ENCODE measurements at places on chromosomes 13 and 19.
A peak's percentile ranks its signal among the peaks of the same experiment; 100 is the strongest.

DNA sequence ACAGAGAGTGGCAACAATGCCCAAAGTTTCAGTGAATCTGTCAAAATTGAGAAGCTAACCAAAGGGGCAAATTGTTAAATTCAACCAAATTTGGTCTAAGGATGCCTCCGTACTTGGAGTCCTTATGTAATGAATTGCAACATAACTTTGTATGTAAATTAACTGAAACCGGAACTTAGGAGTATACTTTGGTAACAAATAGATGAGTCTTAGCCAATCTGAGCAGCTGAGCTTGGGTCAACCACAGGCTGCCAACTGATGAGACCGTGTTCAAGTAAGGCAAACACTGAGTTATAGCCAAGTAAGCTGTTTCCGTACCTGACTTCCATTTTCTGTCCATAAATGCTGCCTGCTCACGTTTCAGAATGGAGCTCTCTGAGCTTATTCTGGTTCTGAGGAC lies 5.3 kb downstream of the VWA8 start:
- no peak for DNase-seq

GRCh38 chr13:109740121-109740520 lies 46.3 kb downstream of the IRS2 start:
- no peak for DNase-seq

DNA sequence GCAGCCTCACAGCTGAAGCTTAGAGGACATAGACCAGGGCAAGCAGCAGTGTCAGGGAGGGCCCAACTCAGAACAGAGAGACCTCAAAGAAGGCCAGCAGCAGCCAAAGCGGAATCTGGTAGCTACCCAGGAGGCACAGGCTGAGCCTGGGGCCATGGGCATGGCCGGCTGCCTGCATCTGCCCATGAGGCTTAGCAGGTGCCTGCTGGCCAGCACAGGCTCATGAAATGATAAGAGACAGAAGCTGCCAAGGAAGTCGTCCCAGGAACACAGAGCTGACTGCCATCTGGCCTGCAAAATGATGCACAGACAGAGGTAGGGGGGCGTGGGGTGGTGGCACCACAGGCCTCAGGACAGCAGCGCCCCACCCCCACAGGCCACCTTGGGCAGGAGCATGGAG lies 29.2 kb downstream of the TUBA3C start:
- no peak for DNase-seq

- DNase-seq = no peak
Measured at GRCh38 chr13:75830842-75831241, 194.7 kb downstream of the LMO7 start.

GRCh38 chr13:26255691-26256277 lies 1.9 kb downstream of the CDK8 start:
- DNase-seq = no peak

DNA sequence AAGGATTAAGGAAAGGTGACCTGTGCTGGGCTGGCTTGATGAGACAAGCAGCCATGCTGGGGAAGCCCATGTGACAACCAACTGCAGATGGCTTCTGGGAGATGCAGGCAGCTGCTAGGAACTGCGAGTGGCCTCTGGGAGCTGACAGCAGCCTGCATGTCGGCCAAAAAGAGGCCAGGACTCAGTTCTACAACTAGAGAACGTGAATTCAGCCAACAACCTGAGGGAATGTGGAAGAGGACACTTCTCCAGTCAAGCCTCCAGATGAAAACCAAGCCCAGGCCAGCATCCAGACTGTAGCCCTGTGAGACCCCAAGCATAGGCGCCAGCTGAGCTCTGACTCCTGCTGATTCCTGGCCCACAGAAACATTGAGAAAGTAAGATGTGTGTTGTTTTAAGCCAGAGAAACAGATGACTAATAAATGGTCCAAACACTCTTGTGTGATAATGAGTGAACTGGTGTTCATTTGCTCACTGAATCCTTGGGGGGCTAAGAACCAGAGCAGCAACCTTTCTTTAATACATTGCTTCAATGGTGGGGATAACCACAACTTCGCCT lies 45.0 kb downstream of the SLC7A1 start:
- no peak for DNase-seq

- DNase-seq = peak; percentile 74
Measured at GRCh38 chr19:49614096-49614833, 23.3 kb downstream of the PRR12 start.

- DNase-seq = peak; percentile 81
Measured at GRCh38 chr13:40158218-40158617, 502.8 kb downstream of the COG6 start.

GRCh38 chr13:106919638-106920037 lies 351.7 kb upstream of the ARGLU1 start:
- no peak for DNase-seq

GRCh38 chr13:99959127-99959539 lies 12.4 kb downstream of the ZIC5 start:
- DNase-seq = no peak

- DNase-seq = peak; percentile 1
Measured at GRCh38 chr13:71252184-71252704, 614.8 kb downstream of the DACH1 start.

GRCh38 chr19:42246143-42246921 lies 3.9 kb upstream of the GSK3A start:
- DNase-seq = peak; percentile 87

GRCh38 chr19:13984875-13985741 lies 21.0 kb downstream of the RFX1 start:
- DNase-seq = no peak

- DNase-seq = no peak
Measured at GRCh38 chr13:95496485-95496884, 56.0 kb upstream of the CLDN10 start.

GRCh38 chr19:5218963-5219530 lies 121.6 kb downstream of the PTPRS start:
- no peak for DNase-seq

- no peak for DNase-seq
Measured at GRCh38 chr13:79662882-79663281, 181.9 kb downstream of the NDFIP2 start.

DNA sequence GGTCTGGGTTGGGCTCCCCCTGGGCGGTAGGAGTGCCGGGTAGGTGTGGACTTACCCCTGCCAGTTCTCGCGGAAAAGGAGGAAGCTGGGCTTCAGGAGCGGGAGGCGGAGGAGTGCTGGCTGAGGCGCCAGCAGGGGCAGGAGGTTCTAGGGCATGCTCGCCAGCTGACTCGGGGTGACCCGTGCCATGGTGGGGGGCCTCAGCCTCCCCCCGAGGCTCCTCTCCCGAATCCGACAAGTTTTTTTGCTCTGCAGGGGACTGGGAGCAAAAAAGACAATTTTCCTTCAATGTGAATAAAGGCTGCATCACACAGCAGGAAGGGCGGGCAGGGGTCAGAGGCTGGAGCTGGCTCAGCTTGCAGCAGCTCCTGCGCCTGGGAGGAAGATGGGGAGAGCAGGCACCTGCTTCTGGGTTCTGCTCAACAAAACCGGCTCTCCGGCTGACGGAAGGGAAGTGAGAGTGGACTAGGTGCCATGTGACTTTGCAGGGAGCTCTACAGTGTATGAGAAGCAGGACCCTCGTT lies 26.5 kb downstream of the RANBP3 start:
- no peak for DNase-seq

- peak; percentile 91 for DNase-seq
Measured at GRCh38 chr13:23554000-23554399, 16.2 kb upstream of the TNFRSF19 start.

GRCh38 chr13:91792054-91792453 lies 393.6 kb downstream of the GPC5 start:
- no peak for DNase-seq

Measured in epithelial cell of esophagus (primary cell).